ENCODE measurements at places on chromosomes 13 and 19. TPM values are rescaled to one million over a fixed set of nuclear protein-coding genes. Genes with fewer than 3 reads are reported as not detected.

The CEACAM3 gene
- not detected for total RNA-seq

The IL12RB1 gene
- 25.6 TPM for total RNA-seq

The ZNF296 gene
- total RNA-seq = 6.3 TPM

The EID2 gene
- total RNA-seq = 11.7 TPM

The OVOL3 gene
- total RNA-seq = not detected

GRCh38 chr19:18488838-18489626, 32.8 kb downstream of the ELL start:
- no peaks in the 10 kb centered on the region for H3K36me3 ChIP-seq
- H3K27ac ChIP-seq = no peak overlapping the region
- H3K27me3 ChIP-seq = no peaks in the 10 kb centered on the region
- no peak for DNase-seq

DNA sequence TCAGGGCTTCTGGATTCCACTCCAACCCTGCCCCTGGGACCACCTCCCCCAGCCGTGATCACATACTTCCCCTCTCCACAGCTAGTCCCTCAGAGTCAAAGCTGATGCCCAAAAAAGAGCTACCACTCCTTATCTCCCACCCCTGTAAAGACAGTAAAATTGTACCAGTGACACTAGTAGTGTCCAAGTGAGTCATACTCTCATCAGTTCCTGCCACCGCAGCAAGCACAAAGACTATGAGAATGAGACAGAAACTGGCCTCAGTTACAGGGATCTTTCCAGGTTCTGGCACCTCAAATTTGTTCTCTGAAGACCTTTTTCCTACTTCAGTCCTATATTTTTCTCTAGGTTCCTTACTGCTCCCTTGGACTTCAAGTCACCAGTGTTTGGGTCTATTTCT, 144.2 kb downstream of the SPRY2 start:
- H3K36me3 ChIP-seq = no peaks in the 10 kb centered on the region
- no peaks in the 10 kb centered on the region for H3K27me3 ChIP-seq
- no peak for DNase-seq
- H3K27ac ChIP-seq = no peak overlapping the region
- H3K4me3 ChIP-seq = no peak overlapping the region
- H3K4me1 ChIP-seq = no peaks in the 10 kb centered on the region

GRCh38 chr13:50130123-50130946, 115.1 kb downstream of the KCNRG start:
- H3K27me3 ChIP-seq = peaks cover 61% of the 10 kb centered on the region
- H3K4me3 ChIP-seq = peak overlapping the region; percentile 67
- H3K36me3 ChIP-seq = peaks cover 7% of the 10 kb centered on the region
- H3K4me1 ChIP-seq = peaks cover 52% of the 10 kb centered on the region
- peak; percentile 40 for DNase-seq
- H3K27ac ChIP-seq = peak overlapping the region; percentile 25

DNA sequence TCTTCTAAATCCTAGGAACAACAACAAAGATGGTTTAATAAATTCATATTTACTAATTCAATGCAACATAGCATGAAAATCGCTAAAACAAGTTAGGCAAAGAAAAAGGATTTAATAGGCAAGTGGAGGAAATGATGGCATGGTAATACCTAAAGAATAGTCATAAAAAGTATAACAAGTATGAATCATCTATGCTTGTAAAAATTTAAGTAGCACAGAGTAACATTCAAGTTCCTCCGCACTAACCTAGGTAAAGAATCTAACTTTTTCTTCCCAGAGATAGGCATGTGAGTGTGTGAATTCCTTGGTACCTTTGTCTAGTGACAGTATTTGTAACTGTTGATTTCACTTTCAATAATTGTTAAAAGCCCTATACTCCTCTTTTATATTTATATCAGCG, 42.6 kb downstream of the RCBTB2 start:
- H3K27me3 ChIP-seq = no peaks in the 10 kb centered on the region
- H3K36me3 ChIP-seq = peaks cover 11% of the 10 kb centered on the region
- DNase-seq = no peak
- no peak overlapping the region for H3K4me3 ChIP-seq
- H3K4me1 ChIP-seq = peaks cover 31% of the 10 kb centered on the region

DNA sequence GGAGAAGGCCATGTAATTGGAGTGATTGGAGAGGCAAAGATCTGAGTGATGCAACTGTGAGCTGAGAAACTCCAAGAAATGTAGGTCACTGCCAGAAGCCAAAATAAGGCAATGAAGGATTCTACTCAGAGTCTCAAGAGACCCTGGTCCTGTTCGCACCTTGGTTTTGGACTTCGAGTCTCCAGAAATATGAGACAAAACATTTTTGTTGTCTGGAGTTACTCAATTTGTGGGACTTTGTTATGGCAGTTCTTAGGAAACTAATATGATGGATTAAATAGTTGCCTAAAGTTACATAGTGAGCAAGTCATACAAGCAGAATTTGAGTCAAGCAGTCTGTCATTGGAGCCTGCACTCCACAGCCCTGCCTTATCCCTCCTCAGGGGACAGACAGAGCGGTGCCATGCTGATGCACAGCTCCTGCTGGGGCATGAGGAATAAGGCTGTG, 104.2 kb downstream of the ITGBL1 start:
- H3K4me1 ChIP-seq = no peaks in the 10 kb centered on the region
- peaks cover 13% of the 10 kb centered on the region for H3K27me3 ChIP-seq
- H3K36me3 ChIP-seq = no peaks in the 10 kb centered on the region
- DNase-seq = no peak
- no peak overlapping the region for H3K4me3 ChIP-seq
- H3K27ac ChIP-seq = no peak overlapping the region

The KIR2DL3 gene
- total RNA-seq = not detected

GRCh38 chr19:38781058-38781457, 7.7 kb upstream of the LGALS7 start:
- no peak overlapping the region for H3K27ac ChIP-seq
- DNase-seq = no peak
- H3K27me3 ChIP-seq = no peaks in the 10 kb centered on the region
- no peaks in the 10 kb centered on the region for H3K4me1 ChIP-seq
- H3K36me3 ChIP-seq = no peaks in the 10 kb centered on the region

- no peak overlapping the region for H3K27ac ChIP-seq
- H3K36me3 ChIP-seq = no peaks in the 10 kb centered on the region
- peaks cover 37% of the 10 kb centered on the region for H3K27me3 ChIP-seq
- H3K4me1 ChIP-seq = peaks cover 3% of the 10 kb centered on the region
- DNase-seq = no peak
- H3K4me3 ChIP-seq = no peak overlapping the region
Measured at GRCh38 chr19:50549059-50549926, 18.9 kb downstream of the LRRC4B start.

DNA sequence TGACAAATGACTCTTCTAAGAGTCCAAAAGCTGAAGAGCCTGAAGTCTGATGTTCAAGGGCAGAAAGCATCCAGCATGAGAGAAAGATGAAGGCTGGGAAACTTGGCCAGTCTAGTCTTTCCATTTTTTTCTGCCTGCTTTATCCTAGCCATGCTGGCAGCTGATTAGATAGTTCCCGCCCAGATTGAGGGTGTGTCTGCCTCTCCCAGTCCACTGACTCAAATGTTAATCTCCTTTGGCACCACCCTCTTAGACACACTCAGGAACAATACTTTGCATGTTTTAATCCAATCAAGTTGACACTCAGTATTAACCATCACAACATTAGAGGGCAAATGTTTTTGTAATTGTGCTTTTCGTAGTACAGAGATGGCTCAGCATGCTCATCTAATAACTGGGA, 267.5 kb upstream of the KLHL1 start:
- H3K27me3 ChIP-seq = no peaks in the 10 kb centered on the region
- no peak for DNase-seq
- H3K4me1 ChIP-seq = no peaks in the 10 kb centered on the region
- H3K27ac ChIP-seq = no peak overlapping the region
- no peaks in the 10 kb centered on the region for H3K36me3 ChIP-seq

GRCh38 chr13:21910546-21910945, 239.7 kb downstream of the FGF9 start:
- no peaks in the 10 kb centered on the region for H3K4me1 ChIP-seq
- no peaks in the 10 kb centered on the region for H3K36me3 ChIP-seq
- DNase-seq = no peak
- no peak overlapping the region for H3K4me3 ChIP-seq
- H3K27me3 ChIP-seq = no peaks in the 10 kb centered on the region
- H3K27ac ChIP-seq = no peak overlapping the region

DNA sequence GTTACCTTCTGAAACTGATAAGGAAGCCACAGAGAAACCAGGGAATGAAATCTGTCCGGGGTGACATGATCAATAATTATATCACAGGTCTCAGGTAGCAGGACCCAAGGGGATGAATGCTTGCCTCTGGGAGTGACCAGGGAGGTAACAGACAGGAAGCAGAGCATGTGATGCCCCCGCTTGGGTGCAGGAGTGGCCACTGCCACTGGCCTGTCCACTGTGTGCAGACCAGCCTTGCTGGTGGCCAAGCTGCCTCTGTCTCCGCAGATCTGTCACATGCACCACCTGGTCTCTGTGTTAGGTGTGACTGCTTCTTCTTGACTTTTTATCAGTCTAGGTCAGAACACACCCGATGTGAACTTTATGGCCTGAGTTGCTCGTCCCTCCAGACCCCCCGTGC, 71.8 kb downstream of the PEPD start:
- no peaks in the 10 kb centered on the region for H3K27me3 ChIP-seq
- no peak overlapping the region for H3K27ac ChIP-seq
- no peaks in the 10 kb centered on the region for H3K4me1 ChIP-seq
- H3K36me3 ChIP-seq = peaks cover 2% of the 10 kb centered on the region
- H3K4me3 ChIP-seq = no peak overlapping the region

DNA sequence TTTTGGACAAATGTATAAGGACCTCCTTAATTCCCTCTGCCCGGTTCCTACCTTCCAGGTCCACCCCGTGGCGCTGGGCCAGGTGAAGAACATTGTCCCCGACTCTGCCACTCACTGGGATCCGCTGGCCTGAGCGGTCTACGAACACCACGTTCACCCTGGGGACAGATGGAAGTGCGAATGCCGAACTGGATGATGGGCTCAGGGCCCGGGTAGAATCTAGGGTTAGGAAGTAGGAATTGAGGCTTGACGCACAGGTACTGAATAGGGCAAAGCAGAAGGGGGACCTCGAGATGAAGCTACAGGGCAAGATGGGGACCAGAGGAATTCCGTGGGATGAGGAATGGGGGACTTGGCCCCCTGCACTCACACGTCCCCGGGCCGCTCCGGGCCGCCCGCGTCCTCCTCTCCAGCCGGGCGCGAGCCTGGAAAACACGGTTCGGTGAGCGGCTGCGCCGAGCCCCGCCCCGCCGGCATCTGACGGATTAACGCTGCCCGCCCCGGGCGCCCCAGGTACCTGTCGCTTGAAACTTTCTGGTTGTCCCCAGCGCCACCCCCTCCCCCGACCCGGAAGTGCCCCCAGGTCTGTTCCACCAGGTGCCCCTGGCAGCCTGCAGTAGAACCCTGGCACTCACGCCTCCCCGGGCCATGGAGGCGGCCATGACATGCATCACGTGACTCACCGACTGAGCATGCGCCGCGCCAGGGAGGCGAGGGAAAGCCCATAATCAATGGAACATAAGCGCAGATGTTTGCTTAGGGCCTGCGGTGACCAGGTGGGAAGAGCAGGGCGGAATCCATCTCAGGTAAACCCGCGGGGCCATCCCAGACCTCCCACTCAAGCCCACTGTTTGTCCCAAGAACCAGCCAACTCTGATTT, at the start of gene FDX2:
Gene FDX2, minus strand, starts transcription at position 681 of the 880 bp plus-strand sequence. Its CDS starts 19 bp downstream, at position 662.
- peaks cover 16% of the 10 kb centered on the region for H3K4me1 ChIP-seq
- peak within 1 kb of the TSS; percentile 77 for H3K27ac ChIP-seq
- H3K36me3 ChIP-seq = peaks cover 28% of the 10 kb centered on the region

- H3K4me3 ChIP-seq = no peak within 1 kb of the TSS
- peaks cover 16% of the 10 kb centered on the region for H3K27me3 ChIP-seq
- no peak for DNase-seq
- H3K27ac ChIP-seq = no peak within 1 kb of the TSS
- H3K4me1 ChIP-seq = peaks cover 5% of the 10 kb centered on the region
- no peaks in the 10 kb centered on the region for H3K36me3 ChIP-seq
Measured at GRCh38 chr13:38686577-38687245, at the start of gene FREM2. Gene FREM2, plus strand, starts transcription at chr13:38687077. Its CDS starts 268 bp downstream, at chr13:38687345.

GRCh38 chr13:79398915-79399314, 7.1 kb downstream of the RBM26 start:
- H3K4me1 ChIP-seq = peaks cover 74% of the 10 kb centered on the region
- DNase-seq = peak; percentile 21
- H3K27ac ChIP-seq = no peak overlapping the region

DNA sequence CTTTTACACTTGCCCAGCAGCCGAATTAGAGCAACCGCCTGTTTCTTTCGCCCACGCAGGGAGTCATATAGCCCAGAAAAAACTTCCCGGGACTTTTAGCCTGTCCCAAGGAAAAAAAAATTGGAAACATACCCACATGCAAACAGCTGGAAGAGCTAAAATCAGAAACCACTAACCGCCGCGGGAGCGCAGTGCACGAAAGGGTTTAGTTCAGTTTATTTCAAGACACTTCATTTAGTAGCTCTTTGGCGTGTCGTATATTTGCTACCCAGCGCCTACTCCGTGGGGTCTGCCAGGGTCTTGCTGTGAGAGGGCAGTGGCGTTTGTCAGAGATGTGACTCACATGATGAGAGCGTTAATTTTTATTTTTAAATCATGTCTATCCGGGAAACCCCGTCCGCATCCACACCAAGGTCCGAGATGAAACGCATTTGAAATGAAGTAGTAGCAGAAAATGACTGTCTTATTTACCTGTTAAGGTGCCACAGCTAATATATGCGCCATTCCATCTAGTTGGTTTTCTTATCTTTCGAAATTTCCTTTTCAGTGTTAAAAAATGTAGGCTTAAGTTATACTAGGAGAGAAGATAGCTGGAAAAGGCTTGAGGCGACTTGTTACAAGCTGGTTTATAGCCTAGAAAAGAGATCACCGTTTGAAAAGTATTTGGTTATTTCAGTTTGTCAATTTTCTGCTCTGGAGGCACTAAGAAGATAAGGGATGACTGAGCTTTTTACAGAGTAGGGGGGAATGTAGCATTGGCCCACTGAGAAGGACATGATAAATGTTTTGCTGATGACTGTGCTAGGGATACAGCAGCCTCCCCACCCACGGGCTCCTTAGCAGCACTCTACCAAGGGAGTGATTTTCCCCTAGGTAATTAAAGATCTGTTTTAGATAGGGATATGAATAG, 1.7 kb downstream of the KLF5 start:
- peak overlapping the region; percentile 61 for H3K4me3 ChIP-seq
- H3K4me1 ChIP-seq = peaks cover 15% of the 10 kb centered on the region
- no peaks in the 10 kb centered on the region for H3K36me3 ChIP-seq

DNA sequence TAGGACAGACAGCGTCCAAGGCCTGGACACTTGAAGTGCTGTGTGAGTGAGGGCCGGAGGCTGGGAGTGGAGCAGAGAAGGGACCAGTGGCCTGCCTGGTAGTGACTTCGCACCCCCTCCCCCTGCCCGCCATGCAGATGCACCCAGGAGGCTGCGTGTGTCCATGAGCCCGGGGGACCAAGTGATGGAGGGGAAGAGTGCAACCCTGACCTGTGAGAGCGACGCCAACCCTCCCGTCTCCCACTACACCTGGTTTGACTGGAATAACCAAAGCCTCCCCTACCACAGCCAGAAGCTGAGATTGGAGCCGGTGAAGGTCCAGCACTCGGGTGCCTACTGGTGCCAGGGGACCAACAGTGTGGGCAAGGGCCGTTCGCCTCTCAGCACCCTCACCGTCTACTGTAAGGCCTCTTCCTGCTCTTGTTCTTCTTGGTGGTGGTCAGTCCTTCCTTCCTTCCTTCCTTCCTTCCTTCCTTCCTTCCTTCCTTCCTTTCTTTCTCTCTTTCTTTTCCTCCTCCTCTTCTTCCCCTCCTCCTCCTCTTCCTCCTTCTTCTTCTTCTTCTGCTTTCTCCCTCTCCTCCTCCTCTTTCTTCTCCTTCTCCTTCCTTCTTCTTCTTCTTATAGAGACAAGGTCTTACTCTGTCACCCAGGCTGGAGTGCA, 6.0 kb upstream of the FFAR1 start:
- no peak for DNase-seq

All from activated CD8-positive, alpha-beta T cell treated with anti-CD3 and anti-CD28 coated beads for 36 hours (primary cell).